ENCODE measurements at places on chromosomes 3 and 15.

GRCh38 chr15:31161951-31162350, 60.4 kb upstream of the TRPM1 start:
- DNase-seq: no peak

DNA sequence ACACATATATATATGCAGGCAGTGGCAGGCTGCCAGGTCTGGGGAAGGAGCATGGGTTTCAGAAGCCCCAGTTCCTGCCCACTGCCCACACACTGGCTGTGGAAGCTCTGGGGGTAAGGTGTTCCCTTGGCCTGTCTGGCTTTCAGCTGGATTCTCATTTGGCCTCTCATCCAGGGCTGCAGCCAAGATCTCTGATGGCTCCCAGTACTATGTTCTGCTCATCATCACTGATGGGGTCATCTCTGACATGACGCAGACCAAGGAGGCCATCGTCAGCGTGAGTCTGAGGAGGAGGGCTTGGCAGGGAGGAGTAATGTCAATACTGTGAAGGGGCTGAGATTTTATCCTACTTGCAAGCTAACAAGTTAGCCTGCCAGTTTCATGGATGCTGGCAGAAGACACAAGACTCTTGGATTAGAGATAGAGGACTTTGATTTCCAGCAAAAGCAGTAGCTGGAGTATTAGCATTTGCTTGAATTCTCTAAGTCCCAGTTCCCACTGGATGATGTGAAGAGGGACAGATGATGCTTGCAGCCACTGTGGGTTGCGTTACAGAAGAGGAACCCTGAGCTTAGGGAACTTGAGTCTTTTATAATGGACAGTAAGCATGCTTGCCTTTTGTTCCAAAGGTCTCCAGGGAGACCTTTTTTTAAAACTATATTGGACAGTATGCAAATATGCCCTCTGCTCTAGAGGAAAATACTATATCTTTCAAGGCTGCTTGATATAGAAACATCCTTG, 5.6 kb upstream of the BRPF1 start:
- no peak for DNase-seq

- DNase-seq: no peak
Observed at GRCh38 chr15:52552303-52552702, 16.5 kb downstream of the ARPP19 start.

GRCh38 chr3:109384164-109384563, 46.8 kb upstream of the DPPA4 start:
- DNase-seq: no peak

- no peak for DNase-seq
Observed at GRCh38 chr3:196554205-196554604, 14.1 kb downstream of the WDR53 start.

GRCh38 chr3:53671961-53672299, 174.3 kb downstream of the CHDH start:
- DNase-seq: no peak

GRCh38 chr15:94168250-94168649, 63.1 kb upstream of the MCTP2 start:
- DNase-seq: no peak

DNA sequence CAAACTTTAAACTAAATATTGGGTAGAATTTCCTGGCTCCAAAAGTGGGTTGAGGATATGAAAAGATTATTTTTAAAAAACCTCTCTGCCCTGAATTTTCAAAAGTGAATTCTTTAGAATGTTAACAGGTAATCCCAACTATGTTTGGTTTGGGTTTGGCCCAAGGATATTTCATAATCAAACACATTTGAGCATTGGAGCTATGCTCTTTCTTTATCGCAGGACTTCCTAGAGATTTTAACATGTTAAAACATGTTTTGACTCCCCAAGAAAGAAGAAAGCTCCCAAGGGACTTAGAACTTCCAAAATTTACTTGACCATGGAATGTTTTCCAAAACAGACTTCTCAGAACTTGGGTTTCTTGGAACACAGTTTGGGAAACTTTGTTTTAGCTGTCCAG, 75.6 kb upstream of the SYNPR start:
- no peak for DNase-seq

- no peak for DNase-seq
Observed at GRCh38 chr3:31862666-31863279, 118.3 kb downstream of the OSBPL10 start.

GRCh38 chr3:70840106-70840870, 527.9 kb upstream of the MDFIC2 start:
- DNase-seq: no peak

DNA sequence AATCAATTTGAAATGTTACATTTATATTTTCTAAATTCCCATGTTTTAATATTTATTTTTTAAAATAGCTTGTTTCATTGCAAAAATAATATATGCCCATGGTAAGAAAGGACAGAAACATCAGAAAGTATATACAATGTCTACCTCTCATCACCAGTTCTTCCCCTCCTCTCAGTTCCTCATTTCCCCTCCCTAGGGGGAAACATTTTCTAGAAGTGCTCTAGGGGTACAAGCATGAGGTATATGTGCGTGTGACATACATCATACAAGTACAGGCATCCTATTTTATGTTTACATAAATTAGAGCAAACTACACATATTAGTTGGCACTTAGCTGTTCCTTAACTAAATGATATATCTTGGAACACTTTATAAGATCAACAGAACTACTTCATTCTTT, 189.3 kb upstream of the VEPH1 start:
- no peak for DNase-seq

GRCh38 chr3:121995161-121996137, 26.6 kb downstream of the ILDR1 start:
- DNase-seq: no peak

GRCh38 chr3:172107403-172107802, 68.0 kb downstream of the FNDC3B start:
- DNase-seq: peak; percentile 63

DNA sequence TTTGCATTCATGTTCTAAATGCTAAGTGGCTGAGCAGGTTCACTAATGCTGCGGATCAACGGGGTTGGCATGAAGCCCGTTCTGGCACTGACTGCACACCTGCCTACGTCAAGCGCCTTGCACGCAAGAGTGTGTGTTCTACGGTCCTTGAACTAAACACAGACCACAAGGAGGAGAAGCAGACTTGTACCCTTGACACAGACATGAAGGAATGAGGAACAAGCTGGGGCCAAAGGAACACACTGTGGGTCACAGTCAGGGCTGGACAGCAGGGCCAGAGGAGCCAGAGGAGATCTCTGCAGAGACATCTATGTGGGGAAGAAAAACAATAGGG, 48.0 kb upstream of the LDHAL6B start:
- no peak for DNase-seq

GRCh38 chr15:59587085-59587826, 24.3 kb upstream of the GCNT3 start:
- DNase-seq: no peak

DNA sequence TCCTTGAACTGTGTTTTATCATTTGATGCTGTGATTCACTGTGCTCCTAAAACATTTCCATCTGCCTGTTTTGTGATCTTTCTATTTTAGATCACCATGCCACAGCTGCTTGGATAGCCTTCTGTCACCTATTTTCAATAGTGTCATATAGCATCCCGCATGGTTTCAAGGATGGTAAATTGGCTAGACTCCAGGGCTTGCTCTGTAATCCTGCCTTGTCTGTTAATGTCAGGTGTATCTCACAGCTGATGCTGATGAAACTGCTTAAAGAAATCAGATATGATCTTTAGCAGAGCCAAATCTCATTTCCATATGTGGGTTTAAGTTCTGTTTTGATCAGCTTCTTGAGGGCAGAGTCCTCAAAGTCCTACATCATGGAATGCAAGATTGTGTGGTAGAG, 182.2 kb downstream of the UBE2E2 start:
- DNase-seq: no peak

DNA sequence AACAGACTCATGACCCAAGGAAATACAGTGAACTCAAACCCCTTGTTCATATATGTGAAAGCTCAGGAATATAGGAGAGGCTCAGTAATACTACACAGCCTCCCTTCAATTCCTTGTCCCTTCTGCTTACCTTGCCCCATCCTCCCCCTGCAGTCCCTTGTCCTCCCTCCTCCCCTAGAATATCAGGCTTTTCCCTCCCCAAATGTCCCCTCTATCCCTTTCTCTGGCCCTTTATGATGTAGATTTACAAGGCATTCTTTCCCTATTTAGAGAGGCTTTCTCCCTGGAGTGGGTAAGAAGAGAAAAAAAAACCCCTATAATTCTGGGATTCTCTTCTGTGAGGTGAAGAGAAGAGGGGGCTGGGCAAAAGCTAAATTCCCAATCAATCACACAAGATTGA, 64.9 kb upstream of the KBTBD8 start:
- no peak for DNase-seq

DNA sequence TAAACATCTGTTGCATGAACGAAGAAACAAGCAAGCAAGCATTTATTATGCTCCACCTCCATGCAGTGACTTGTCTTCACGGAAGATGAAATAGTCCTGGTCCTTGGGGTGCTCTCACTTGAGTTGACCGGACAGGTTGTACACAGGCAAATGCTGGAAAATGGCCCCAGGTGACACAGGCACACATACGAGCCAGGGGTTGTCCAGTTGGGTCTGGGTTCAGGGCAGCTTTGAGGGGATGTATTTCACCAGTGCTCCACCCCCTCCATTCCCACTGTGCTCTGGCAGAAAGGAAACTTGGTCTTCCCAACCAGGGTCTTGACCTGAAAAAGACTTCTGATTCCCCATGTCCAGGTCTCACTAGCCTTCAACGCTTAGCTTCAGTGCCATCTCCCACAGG, 48.3 kb upstream of the ITGA11 start:
- no peak for DNase-seq

DNA sequence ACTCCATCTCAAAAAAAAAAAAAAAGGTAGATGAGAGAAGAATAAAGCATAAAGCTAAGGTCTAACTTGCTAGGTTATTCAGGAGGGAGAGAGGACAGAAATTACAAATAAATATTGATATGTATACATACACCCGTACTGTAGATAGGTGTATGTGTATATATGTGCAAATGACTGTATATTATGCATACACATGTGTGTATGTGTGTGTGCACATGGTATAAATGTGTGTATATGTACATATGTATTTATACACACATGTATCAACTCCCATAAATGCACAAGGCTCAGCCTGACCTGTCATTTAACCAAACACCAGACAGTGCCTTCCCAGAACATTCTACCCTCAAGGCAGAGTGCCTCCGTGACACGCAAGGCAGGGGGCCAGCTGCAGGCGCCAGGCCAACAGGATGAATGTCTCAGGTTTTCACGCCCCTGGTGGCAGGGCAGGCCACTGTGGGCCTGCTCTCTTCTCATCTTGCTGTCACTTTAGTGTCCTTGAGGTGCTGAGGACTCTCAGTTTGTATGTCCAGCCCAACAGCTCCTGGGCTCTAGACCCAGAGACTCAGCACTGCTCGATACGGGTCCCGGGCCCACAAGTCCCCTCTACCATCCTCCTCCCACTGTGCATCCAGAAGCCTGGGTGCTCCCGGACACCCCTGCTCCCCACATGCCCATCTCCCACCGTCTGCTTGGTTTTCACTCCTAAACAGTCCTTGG, 40.4 kb downstream of the TM2D3 start:
- DNase-seq: no peak

GRCh38 chr3:115785782-115786181, 162.5 kb downstream of the GAP43 start:
- DNase-seq: no peak

- no peak for DNase-seq
Observed at GRCh38 chr3:72295276-72295961, 510.5 kb upstream of the PROK2 start.

DNA sequence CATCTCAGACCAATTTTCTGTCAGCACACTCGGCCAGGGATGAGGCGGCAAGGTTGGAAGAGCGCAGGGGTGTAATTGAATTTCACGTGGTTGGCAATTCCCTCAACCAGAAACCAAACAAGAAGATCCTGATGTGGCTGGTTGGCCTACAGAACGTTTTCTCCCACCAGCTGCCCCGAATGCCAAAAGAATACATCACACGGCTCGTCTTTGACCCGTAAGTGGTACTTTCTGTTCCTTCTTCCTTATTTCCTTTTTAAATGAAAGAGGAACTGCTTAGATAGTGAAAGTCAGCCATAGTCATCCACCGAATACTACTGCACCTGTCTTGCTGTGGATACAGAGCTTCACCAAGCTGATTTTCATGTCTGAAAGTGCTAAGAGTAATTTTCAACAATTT, 60.1 kb downstream of the SGO1 start:
- DNase-seq: no peak

- no peak for DNase-seq
Observed at GRCh38 chr3:170205302-170205701, 16.9 kb upstream of the PRKCI start.

DNA sequence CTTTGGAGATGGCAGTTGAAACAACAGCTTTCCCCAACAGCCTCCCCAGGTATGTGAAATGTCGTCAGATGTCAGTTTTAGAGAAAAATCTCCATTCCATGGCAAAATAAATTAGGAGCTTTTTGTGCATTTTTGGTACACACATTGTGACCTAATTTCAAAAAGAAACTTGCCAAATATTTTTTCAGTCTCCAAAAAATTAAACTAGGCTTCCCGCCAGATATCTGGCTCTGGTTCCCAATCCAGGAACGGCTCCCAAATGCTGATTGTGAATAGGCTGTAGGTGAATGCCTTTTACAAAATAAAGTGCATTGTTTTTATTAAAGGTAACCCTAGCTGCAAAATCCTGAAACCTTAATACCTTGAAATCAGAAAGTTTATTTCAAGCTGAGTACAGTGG, 10.9 kb downstream of the KCNAB1 start:
- no peak for DNase-seq

GRCh38 chr3:134627831-134628230, 23.0 kb downstream of the KY start:
- no peak for DNase-seq

- no peak for DNase-seq
Observed at GRCh38 chr3:70963431-70964275, 619.9 kb downstream of the FOXP1 start.

DNA sequence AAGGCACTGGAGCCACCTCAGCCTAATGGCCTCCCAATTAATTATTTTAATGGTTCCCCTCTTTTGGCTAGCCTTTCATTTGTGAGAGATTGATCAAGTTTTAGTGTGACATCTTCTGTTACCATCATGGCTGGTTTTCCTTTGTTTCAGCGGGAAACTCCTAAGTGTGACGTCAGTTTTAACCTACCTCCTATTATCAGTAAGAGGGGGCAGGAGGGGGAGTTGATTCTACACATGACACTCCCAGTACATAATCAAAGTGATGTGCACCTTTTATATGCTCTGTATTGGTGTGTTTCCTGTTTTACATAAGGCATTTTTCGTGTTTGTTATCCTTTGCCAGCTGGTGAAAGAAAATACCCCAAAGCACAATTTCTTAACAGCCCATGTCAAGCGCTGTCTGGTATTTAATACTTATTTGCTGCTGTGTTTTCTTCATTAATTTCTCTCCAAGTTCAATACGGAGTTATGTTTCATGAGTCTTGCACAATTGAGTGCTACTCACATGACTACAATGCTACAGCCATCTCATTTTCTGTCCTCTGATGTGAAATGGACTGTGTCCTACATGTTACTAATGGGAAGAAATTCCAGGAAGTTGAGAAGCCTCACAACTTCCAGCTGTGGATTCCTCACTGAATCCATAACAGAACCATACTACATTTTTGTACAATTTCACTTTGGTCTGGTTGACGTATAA, 52.2 kb upstream of the POLR2M start:
- DNase-seq: no peak

GRCh38 chr15:70772402-70772801, 9.0 kb upstream of the UACA start:
- no peak for DNase-seq
